ENCODE measurements at places on chromosomes 4 and X. TPM values are rescaled to one million over a fixed set of nuclear protein-coding genes. Genes with fewer than 3 reads are reported as not detected.

MTMR8 gene
- 4.5 TPM for total RNA-seq

CENPVL1 gene
- not detected for total RNA-seq

CXorf51A gene
- total RNA-seq = not detected

ARAP2 gene
- total RNA-seq = 76.1 TPM

PNMA5 gene
- total RNA-seq = not detected

Measured in activated CD8-positive, alpha-beta memory T cell treated with anti-CD3 and anti-CD28 coated beads, Interleukin-2, amount 10 ng/mL, durations not matched to agents 7 days and 5 days (primary cell).